ENCODE measurements at places on chromosomes 3 and 15. TPM values are rescaled to one million over a fixed set of nuclear protein-coding genes. Genes with fewer than 3 reads are reported as not detected.

The CPN2 gene
- 2.3 TPM for total RNA-seq

The CHST14 gene
- 7.6 TPM for total RNA-seq

GRCh38 chr3:134232151-134232550 lies 18.5 kb downstream of the RYK start:
- no peak for DNase-seq

- DNase-seq = no peak
These were observed 17.5 kb downstream of the HDC start for GRCh38 chr15:50247819-50248655.

DNA sequence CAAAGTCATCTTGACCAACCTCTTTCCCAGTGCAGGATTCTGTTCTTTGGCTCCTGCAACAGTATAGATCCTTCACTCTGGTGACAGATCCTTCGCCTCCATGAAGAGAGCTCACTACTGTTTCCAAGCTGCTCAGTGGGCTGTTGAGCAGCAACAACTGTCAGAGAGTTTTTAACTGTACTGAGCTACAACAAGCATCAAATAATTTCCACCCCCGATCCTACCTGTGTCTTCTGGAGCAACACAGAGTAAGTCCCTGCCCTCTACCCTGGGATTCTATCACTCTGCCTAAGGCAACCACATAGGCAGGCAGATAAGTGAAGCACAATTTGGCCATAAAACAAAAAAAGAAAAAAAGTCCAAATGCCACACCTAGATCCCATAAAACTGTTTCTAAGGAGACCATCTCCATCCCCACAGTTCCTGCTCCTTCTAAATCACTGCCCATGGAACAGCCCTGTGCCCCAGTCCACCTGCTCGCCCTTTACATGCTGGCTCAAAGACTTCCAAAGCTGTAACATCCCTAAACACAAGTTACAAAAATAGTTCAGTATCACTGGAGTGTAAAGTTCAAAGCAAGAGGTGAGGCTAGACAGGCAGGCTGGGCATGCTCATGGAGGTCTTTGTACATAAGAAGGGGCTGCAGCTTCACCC lies 37.8 kb upstream of the ANPEP start:
- DNase-seq = no peak

- DNase-seq = no peak
These were observed 945.6 kb downstream of the ZPLD1 start for GRCh38 chr3:103380391-103380790.

GRCh38 chr3:58388550-58389091 lies 45.0 kb downstream of the PDHB start:
- DNase-seq = no peak

DNA sequence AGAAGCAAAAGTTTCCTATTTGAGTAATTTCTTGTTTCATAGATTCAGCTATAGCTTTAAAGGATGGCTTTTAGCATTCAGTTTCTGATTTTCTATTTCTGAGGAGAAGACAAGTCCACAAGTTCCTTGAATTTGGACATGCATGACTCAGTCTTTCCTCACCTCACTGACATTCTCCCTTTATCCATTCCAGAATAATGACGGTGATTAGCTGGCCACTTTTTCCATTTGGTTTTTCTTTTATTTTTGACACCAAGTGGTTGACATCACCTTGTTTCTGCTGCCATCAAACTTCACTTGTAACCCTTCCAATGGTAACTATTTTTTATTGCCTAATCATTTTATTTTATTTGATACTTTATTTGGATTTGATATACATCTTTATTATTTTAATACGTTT lies 404.4 kb upstream of the KCNMB2 start:
- DNase-seq = no peak
